ENCODE measurements at places on chromosomes 4 and X.

GRCh38 chr4:25722964-25723363, 67.3 kb downstream of the SLC34A2 start:
- DNase-seq, result no peak

- DNase-seq, result no peak
These were observed 214.1 kb upstream of the GEMIN8 start for GRCh38 chrX:14243823-14244222.

GRCh38 chrX:10090319-10090718, 66.5 kb upstream of the CLCN4 start:
- DNase-seq, result no peak

GRCh38 chr4:22485737-22486136, 30.1 kb downstream of the ADGRA3 start:
- DNase-seq, result peak; percentile 50

- DNase-seq, result peak; percentile 9
These were observed 170.4 kb upstream of the CASK start for GRCh38 chrX:42093756-42094155.

- DNase-seq, result peak; percentile 73
These were observed at the start of gene SRPX2 for GRCh38 chrX:100643956-100644860. SRPX2 (plus strand) TSS chrX:100644199; CDS start chrX:100646323, 2,124 bp downstream.

- DNase-seq, result no peak
These were observed 25.1 kb downstream of the SETD7 start for GRCh38 chr4:139530833-139531427.

DNA sequence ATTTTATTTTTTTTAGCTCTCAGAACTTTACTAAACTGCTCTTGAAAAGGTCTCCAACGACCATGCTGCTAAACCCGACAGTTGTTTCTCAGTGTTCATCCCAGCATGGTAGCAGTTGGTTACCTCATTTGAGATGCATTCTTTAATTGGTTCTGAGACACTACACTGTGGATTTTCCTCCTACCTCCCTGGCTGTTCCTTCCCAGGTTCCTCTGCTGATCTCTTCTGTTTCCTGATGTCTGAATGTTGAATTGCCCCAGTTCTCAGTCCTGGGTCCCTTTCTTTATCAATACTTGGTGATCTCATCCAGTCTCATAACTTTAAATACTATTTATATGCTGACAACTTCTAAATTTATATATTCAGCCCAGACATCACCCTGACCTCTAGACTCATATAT, 19.1 kb upstream of the TMEM165 start:
- no peak for DNase-seq

DNA sequence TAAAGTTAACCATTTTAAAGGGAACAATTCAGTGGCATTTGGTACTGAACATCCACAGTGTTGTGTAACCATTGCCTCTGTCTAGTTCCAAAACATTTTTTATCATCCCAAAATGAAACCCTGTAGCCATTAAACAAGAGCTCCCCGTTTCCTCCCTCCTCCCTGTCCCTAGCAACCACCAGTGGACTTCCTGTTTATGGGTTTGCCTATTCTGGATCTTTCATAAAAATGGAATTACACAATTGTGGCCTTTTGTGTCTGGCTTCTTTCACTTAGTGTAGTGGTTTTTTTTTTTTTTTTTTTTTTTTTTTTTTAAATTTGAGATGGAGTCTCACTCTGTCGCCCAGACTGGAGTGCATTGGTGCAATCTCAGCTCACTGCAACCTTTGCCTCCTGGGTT, 11.6 kb downstream of the RBMX2 start:
- no peak for DNase-seq

GRCh38 chr4:179325181-179325580, 1882.9 kb upstream of the AGA start:
- DNase-seq, result no peak

DNA sequence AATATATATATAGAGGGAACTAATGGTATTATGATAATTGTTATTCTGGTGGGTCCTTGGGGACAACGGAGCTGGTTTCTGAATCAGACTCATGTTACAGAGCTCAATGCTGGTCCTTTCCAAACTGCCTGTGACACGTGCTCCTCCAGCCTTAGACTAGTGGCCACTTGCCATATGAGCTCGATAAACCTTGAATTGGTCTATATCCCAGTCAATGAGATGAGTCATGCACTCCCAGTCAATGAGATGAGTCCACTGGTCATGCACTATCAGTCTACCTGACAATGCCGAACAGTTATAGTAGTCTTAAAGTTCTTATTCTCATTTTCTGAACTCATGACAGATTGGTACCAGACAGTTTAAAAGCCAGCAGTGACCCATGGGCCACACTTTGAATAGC, 325.2 kb downstream of the LDB2 start:
- peak; percentile 52 for DNase-seq

DNA sequence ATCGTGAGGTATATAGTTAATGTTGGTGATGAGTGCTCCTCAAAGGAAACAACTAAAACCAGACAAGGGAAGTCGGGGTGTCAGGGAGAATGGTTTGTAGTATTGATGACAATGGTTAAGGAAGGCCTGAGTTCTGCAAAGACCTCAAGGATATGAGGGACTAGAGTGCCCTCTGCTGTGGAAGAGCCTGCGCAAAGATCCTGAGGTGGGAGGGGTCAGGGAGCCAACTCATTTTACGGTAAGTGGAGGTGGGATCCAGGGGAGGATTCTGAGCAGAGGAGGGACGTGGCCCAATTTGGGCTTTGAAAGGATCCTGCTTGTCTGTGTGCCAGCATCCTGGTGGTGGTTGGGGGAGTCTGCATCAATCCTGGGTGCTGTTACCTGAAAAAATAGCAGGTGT, 11.3 kb downstream of the UBA1 start:
- DNase-seq, result no peak

DNA sequence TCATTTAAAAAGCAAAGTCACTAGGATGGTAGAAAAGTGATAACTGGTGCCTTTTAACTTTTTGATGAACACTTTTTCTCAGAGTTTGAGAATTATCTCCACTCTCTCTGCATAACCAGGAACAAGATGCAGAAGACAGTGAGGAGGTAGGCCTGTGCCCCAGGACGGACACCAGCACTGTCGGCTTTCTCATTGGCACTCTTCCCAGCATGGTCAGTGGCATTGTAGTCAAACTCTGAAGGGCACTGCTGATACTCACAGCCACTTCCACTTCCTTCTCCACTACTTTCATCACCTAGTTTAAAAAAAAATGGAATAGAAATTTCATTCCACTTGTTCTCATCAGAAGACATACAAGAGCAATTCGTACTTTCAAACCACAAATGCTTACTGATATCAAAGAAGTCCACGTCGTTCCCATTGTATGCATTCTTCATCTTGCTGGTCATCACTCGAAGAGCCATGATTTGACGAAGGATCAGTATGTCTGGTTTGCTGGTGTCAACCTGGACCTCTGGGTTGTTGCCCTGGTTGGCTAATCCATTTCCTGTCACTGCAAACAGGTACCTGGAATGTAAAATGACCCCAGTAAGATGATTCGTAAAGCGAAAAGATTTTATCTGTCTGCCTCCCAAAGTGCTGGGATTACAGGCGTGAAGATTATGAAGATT, 84.8 kb upstream of the TFDP3 start:
- DNase-seq, result no peak

- peak; percentile 82 for DNase-seq
These were observed 11.0 kb downstream of the PKD2 start for GRCh38 chr4:88018466-88018865.

GRCh38 chr4:165209796-165210195, 2.4 kb downstream of the KLHL2 start:
- DNase-seq, result no peak

DNA sequence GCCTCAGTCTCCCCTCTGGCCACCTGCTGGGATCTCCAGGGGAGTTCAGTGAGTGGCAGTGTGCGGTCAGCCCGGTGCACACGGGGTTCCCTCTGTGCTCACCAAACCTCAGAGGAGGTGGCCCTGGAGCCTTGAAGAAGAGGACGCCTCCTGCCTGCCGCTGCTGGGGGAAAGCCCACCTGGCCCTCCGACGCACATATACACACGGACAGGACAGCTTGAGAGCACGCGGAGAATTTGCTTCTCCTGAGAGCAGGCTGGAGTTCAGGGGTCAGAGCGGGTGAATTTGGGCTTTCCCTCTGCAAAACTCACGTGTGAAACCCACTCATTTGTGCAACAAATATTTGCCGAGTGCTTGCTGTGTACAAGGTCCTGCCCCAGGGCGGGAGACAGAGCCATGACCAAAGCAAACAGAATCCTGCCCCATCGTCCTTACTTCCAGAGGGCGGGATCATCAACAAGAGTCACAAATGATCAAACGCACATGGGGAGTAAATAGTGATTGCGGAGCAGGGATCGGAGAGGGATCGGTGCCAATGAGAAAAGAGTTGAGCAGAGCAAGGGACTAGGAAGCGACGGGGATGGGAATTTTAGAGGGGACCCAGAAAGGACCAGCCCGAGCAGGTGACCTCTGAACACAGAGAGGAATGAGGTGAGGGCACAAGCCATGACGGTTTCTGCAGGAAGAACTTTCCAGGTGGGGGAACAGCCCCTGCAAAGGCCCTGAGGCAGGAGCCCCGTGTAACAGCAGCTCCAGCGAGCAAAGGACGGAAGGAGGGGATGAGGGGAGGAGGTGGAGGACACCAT, 17.6 kb downstream of the BLOC1S4 start:
- DNase-seq, result no peak

- no peak for DNase-seq
These were observed 4.0 kb downstream of the GABRA2 start for GRCh38 chr4:46385946-46386345.

DNA sequence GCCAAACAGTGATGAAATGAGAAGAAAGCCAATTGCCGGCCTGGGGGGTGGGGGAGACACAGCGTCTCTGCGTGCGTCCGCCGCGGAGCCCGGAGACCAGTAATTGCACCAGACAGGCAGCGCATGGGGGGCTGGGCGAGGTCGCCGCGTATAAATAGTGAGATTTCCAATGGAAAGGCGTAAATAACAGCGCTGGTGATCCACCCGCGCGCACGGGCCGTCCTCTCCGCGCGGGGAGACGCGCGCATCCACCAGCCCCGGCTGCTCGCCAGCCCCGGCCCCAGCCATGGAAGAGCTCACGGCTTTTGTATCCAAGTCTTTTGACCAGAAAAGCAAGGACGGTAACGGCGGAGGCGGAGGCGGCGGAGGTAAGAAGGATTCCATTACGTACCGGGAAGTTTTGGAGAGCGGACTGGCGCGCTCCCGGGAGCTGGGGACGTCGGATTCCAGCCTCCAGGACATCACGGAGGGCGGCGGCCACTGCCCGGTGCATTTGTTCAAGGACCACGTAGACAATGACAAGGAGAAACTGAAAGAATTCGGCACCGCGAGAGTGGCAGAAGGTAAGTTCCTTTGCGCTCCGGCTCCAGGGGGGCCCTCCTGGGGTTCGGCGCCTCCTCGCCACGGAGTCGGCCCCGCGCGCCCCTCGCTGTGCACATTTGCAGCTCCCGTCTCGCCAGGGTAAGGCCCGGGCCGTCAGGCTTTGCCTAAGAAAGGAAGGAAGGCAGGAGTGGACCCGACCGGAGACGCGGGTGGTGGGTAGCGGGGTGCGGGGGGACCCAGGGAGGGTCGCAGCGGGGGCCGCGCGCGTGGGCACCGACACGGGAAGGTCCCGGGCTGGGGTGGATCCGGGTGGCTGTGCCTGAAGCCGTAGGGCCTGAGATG, at the start of gene SHOX:
SHOX (plus strand) TSS at position 180 of the 885 bp plus-strand sequence; CDS start at position 287, 107 bp downstream.
- DNase-seq, result no peak

GRCh38 chr4:174147863-174148262, 135.6 kb downstream of the FBXO8 start:
- no peak for DNase-seq

- DNase-seq, result no peak
These were observed 73.9 kb downstream of the APBB2 start for GRCh38 chr4:41140410-41140809.

- no peak for DNase-seq
These were observed 41.8 kb upstream of the CPLX1 start for GRCh38 chr4:867526-868250.

DNA sequence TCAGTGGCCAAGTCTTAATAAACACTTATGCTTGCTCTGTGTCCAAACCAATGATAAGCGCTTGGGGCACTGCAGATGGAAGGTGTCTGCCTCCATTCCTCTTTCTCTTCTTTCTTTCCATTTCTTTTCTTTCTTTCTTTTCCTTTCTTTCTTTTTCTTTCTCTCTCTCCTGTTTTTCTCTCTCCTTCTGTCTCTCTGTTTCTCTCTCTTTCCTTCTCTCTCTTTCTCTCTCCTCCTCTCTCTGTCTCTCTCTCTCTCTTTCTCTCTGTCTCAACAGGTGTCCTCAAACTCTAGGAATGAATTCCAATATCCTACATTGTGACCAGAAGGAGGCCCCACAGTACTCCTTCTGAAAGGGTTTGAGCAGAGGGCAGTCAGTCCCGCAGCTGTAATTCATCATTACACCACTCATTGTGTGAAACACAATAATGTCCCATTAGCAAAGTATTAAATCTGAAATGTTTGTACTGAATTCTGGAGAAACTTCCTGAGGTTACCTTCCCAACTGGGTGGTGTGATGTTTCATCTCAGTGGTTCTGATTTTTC, 66.5 kb upstream of the PAGE1 start:
- no peak for DNase-seq

GRCh38 chrX:103343105-103343504, 13.1 kb downstream of the TCEAL7 start:
- DNase-seq, result peak; percentile 33

DNA sequence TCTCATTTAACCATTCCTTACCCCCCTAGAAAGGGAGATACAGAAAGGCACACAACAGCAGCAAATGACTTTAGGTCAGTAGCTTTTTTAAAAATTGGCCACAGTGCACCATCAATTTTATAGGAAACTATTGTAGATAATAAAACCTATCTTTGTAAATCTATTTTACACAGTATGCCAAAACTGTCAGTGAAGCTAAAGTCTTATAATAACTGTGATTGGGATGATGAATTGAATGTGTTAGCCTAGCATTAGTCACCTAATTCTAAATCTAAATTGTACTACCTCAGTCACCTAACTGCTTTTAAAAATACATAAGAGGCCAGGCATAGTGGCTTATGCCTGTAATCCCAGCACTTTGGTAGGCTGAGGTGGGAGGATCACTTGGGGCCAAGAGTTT, 44.2 kb downstream of the SH3RF1 start:
- DNase-seq, result no peak

GRCh38 chr4:965766-966134, 7.6 kb downstream of the DGKQ start:
- no peak for DNase-seq

GRCh38 chr4:12545812-12546211, 938.3 kb downstream of the RAB28 start:
- DNase-seq, result no peak

- DNase-seq, result no peak
These were observed 35.3 kb downstream of the KLHL5 start for GRCh38 chr4:39097290-39097689.

DNA sequence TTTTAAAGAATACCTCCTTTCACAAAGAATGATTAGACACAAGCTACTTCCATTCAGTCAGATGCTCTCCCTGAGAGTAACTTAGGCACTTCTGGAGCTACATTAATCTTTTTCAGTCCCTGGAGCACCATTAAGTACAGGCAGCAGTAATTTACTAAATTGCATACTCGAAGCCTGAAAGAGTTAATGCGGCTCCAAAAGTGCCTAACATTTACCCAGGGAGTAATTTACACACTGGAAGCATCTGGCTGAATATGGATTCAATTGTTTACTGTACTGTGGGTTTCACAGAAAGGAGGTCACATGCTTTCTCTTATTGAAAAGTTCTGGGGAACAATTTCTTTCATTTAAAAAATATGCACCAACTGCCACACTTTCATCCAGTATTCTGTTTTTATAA, 260.8 kb upstream of the TENM3 start:
- DNase-seq, result no peak
